ENCODE measurements at places on chromosomes 7 and 10. TPM values are rescaled to one million over a fixed set of nuclear protein-coding genes. Genes with fewer than 3 reads are reported as not detected.

SPDYE5 gene
- total RNA-seq, result not detected

VWDE gene
- total RNA-seq, result 0.60 TPM

AZGP1 gene
- total RNA-seq, result not detected

CCDC172 gene
- total RNA-seq, result not detected

PRRT4 gene
- total RNA-seq, result 3.2 TPM

ZP3 gene
- 2.4 TPM for total RNA-seq

PVRIG gene
- 39.4 TPM for total RNA-seq

TCF7L2 gene
- total RNA-seq, result 85.6 TPM

POLR1F gene
- total RNA-seq, result 13.6 TPM

METTL27 gene
- total RNA-seq, result 1.7 TPM

DNA sequence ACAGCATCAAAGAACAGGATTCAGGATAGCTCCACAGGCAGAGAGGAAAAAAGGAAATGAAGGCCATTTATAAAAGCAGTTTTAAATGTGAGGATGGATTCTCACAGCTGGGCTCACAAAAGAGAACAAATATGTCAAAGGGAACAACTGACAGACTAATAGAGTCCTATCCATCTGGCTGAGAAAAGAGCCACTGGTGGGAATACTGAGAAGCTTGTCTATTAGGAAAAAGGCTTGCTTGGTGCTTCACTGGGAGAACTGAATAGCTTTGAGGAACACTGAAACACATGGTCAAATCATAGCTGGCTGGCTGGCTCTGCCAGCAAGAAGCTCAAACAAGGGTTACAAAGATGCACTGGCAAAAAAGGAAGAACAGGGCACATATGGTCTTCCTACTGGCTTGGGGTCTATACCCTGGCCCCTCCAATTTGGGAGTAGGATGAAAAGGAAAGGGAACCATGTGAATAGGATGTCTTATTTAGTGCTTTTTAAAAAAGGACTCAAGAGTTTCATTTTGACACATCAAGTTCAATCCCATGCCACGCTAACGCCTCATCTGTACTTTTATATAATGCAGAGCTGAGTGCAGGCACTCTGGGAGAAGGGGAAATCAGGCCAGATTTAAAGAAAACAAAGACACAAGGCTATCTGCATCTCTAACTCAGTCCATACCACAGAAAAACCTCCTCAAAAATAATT, 44.8 kb upstream of the KCNIP2 start:
- no peak for DNase-seq

DNA sequence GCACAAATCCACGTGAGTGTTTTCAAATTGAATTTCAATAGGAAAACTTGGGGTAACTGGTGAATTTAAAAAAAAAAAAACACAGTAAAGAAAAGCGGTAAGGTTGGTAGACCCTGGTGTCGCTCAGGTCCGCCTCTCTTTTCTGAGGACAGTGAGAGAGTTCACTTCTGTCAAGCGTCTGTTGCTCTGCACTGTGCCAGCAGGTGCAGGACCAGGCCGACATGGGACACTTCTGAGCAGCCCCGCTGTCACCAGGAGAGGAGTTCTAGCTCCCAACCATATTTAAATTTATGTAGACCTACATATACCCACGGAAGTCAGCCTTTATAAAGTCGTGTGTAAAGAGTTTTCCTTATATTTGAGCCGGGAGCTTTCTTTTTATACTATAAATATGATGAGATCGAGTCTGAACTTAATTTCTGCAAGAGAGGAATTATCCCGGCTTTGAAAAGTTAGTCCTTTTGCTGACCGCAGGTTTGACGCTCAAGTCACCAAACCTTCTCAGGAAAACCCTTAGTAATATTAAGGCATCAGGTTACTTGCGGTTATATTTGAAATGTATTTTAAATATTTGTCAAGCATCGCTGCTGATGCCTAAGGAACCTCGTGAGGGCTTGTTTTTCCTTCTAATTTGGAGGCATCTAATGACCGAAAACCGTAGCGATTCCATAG, 531 bp downstream of the IKZF1 start:
- peak; percentile 90 for DNase-seq

- no peak for DNase-seq
Observed at GRCh38 chr10:61183967-61184366, 240.0 kb upstream of the RHOBTB1 start.

- no peak for DNase-seq
Observed at GRCh38 chr10:114060456-114060855, 16.8 kb downstream of the ADRB1 start.

DNA sequence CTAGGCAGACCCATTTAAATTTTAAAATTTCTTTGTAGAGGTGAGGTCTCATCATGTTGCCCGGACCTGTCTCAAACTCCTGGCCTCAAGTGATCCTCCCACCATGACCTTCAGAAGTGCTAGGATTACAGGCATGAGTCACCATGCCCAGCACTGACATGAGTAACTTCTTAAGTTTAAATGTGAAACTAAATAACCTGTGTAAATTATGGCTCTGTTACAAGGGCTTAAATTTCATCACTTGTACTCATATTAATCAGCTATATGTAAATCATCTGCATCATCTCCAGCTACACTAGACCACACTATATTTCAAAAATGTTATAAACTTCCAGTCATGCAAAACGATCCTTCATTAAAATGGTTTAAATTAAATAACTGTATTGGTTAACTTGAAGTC, 56.1 kb downstream of the ATAD1 start:
- no peak for DNase-seq

- no peak for DNase-seq
Observed at GRCh38 chr7:5484921-5485320, 61.3 kb upstream of the TNRC18 start.

- no peak for DNase-seq
Observed at GRCh38 chr10:35005868-35006267, 84.3 kb downstream of the CUL2 start.

GRCh38 chr7:150371131-150371995, 2.7 kb downstream of the REPIN1 start:
- DNase-seq, result peak; percentile 78

DNA sequence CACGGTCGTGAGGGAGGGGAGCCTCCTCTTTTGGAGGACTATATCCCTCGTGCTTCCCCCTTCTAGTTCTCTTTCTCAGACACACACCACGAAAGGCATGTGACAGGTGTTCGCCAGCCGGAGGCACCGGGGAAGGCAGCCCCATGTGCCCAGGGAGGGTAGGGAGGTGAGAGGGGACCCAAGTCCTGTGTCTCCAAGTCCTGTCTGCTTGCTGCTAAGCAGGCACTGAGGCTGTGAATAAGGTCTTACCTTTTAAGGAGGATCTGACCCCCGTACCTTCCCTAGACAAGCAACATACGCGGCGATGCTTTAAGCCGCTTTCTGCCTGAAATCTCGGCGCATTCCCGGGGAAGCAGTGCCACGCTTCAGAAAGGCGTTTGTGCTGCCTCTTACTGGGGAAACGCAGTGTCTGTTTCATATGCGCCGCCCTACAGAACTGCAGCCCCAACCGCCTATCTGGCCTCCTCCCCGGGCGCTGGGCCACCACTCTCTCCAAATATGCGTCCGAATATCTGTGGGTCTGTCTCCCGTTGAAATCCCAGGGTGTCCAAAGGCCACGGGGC, 770 bp downstream of the PLXNA4 start:
- DNase-seq, result no peak

- no peak for DNase-seq
Observed at GRCh38 chr7:148155000-148155399, 435.6 kb upstream of the C7orf33 start.

DNA sequence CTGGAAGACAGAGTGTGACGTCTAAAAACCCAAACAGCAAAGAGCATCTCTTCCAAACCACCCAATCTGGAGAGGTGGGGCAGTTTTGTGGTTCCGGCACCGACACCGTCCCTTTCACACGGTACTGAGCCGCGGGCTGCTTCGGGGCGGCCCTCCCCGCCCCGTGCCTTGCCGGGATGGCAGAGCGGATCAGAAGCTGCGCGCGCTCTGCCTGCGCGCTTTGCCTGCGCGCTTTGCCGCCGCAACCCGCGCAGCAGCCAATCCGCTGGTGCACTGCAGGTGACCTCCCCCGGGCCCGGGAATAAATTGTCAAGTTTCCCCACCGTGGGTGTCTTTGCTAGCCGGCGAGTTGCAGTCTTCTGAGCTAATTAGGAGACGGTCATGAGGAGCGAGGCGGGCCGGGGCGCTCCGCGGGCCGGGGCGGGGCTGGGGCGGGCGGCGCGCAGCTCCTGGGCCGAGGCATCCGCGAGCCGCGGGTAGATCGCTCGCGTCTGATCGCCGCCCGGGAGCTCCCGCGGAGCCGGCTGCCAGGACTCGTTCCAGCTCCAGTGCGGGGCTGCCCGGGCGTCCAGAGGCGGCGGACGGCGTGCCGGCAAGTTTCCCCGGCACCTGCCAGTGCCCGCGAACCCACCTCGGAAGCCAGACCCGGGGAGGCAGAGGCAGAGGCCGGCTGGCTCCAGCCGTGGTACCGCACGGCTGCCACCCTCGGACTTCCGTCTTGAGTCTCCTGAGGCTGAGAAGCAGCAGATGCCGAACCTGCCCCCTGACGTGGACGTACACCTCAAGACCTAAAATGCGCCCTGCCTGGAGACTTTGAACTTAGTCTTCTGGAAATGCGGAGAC, 536.0 kb upstream of the GALNT17 start:
- DNase-seq, result no peak

DNA sequence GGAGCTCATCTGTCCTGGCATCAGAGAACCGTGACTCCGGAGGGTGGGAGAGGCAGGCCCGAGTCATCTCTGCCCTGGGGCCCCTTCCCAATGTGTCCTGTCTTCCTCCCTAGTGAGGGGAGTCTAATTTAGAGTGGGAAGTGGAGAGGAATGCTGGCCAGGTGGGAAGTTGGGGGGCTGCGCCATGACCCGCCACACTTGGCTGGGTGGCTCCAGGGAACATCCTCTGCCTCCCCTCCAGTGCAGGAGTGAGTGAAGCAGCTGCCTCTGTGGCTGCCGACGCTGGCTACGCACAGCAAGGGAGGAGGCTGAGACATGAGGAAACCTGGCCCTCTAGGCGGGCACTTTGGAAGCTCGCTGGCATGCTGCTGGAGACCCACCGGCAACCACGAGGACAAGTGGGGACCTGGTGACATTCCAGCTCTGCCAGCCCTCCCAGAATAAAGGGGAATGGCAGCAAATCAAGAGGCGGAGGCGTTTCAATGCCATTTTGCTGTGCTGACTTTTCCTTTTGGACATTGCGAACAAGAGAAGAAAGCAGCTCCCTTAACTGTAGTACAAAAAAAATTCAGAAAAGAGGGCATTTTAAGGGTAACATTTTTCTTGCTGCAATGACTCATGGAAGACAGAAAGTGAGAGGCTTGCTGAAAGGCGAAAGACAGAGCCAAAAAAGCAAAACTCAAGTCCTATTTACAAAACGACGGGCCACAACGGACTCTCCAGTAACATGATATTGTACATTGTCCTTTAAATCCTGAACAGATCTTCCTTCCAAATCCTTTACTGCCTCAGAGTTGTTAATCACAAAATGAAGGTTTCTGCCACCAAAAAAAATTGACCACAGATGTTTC, 121.2 kb upstream of the PITRM1 start:
- no peak for DNase-seq

GRCh38 chr10:44125879-44126278, 259.0 kb downstream of the CXCL12 start:
- DNase-seq, result no peak

DNA sequence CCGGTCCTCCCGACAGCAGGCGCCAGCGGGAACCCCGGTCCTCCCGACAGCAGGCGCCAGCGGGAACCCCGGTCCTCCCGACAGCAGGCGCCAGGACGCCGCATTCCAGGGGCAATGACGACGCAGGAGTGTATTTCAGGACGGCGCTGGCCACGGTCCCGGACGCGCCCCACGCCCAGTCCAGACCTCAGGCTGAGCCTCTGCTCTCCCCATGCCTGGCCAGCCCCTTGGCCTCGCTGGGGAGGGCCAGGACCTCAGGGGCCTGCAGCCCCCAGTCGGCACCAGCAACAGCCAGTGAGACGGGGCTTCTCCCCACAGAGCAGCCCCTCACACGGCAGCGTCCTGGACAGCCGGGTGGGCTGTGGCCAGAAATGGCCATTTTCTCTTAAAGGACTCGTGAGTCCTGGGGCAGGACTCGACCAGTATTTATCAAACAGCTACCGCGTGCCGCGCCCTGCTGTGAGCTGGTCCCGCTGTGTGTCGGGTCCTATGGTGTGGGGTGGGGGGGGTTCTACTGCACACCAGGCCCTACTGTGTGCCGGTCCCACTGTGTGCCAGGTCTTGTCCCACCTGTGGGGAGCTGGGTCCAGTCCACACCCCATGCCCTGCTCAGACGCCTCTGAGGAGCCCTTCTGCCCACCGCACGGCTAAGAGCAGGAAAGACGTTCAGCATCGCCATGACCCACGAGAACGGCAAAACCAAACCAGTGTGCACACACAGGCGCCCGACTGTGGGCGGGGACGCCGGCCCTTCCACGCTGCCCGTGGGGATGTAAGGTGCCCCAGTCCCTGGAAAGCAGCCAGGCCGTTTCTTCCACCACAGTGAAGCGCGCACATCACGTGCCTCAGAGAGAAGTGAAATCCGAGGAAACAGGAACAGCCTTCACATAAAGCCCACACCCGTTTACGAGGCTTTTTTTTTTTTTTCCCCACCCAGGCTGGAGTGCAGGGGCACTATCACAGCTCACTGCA, 33.3 kb downstream of the GET4 start:
- DNase-seq, result peak; percentile 92

DNA sequence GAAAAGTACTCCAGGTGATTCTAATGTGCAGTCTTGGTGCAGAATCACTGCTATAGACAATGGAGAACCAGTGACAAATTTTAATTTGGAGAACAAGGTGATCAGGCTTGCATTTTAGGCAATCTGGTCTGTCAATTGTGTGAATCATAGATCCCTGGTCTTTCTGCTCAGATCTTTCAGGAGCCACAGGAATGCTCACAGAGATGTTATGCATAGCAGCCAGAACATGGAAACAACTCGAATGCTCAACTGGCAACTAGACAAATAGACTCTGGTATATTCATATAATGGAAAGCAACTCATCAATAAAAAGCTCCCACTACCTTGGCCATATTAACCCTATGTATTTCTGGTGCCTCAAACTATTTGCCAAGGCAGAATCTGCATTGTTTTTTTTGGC, 209.1 kb downstream of the PHF14 start:
- DNase-seq, result no peak

DNA sequence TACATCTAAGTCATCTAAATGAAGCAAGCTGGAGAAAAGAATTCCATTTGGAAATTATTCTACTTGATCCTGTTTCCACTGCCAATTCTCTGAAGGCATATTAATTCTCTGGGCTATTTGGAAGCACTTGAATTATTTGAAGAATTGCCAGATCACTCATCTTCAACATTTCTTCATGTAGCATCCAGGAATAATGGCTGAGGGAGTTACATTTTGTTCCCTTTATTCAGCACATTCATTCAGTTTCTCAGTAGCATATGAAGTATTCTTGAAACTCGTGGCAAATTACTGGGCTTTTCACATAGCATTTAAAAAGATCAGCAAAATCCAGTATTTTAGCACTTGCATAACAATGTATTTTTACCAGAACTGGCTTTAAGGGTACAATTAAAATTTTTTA, 127.1 kb upstream of the VIPR2 start:
- DNase-seq, result no peak

DNA sequence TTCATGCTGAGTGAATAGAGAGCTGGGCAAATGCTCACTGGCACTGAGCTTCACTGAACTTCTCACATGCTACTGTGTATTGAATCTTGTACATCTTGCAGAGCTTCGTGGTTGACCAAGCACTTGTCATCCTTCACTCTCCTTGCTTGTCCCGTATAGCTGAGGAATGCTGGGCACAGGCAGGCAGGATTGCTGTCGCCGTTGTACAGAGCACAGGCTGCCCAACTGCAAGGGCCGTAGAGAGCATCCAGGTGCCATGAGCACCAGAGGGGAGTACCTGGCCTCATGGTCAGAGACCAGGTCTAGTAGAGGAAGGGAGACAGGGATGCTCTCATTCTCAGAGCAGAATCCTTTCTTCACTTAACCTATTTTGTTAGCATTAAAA, 99.8 kb upstream of the RET start:
- peak; percentile 50 for DNase-seq

GRCh38 chr7:106070567-106071254, 41.4 kb downstream of the SYPL1 start:
- DNase-seq, result no peak
